ENCODE measurements at places on chromosomes 5 and 9.

DNA sequence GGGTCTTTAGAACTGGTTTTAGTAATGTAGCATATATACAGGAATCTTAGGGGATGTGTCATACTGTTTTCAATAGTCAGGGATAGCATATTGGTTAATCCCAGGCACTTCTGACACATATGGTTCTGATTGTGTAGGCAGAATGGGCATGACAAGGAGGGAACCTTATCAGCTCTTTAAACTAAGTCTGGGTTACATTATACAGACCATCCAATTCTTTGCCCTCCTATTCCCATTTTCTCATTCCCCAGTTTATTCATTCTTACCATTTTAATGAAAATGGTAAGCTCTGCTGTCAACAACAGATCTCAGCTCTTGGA, 85.1 kb downstream of the NDUFAF2 start:
- DNase-seq = no peak

DNA sequence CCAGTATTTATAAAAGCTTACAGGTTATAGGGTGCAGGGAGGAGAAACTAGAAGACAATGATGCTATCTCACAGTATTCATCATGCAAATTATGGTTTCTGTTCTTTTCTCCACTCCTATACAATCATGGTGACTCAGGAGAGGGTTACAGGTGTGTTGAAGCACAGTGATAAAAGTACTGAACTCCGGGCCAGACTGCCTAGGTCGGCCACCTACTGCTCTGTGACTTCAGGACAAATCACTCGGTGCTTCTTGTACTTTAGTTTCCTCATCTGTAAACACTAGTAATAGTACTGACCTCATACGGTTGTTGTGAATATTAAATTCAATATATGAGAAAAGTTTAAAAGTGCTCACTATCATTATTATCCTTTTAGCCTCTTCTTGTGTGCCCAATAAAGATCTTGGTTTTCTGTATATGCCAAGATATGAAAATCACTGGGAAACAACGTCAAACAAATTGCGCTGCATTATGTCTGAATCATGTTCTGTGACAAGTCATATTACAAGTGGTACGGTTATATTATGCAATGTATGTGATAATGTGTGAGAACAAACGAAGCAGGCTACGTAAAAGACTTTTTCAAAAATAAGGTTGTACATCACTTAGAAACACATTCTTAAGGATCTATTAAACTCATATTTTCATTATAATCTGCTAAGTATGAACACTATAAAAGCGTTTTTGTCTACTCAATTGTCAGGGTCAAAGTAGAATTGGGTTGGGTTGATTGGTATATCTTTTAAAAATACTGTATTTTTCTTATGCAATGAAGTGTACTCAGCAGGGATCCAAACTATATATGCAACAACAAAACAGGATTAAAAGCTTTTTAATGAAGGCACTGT, 153.3 kb downstream of the EFNA5 start:
- no peak for DNase-seq

GRCh38 chr5:81181576-81182316, 51.4 kb upstream of the CKMT2 start:
- DNase-seq = no peak

DNA sequence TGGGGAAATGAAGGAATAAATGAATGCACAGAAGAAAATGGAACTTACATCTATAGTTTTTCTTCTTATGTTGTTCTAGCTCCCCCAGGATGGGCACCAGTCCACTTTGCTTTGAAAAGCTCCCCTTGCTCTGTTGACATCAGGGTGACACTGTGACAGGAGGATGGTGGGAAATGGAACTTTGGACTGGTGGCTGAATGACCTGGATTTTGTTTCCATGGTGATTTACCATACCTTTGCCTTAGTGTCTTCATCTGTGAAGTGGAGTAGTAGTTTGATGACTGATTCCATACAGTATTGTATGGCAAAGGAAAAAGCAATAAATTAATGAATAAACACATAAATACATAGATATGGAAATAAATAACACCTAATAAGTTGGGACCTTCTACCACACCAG, 294.7 kb downstream of the KIF4B start:
- no peak for DNase-seq

GRCh38 chr5:86977190-86977589, 290.5 kb upstream of the RASA1 start:
- DNase-seq = no peak

GRCh38 chr9:124411514-124412227, 3.6 kb downstream of the PSMB7 start:
- DNase-seq = no peak

DNA sequence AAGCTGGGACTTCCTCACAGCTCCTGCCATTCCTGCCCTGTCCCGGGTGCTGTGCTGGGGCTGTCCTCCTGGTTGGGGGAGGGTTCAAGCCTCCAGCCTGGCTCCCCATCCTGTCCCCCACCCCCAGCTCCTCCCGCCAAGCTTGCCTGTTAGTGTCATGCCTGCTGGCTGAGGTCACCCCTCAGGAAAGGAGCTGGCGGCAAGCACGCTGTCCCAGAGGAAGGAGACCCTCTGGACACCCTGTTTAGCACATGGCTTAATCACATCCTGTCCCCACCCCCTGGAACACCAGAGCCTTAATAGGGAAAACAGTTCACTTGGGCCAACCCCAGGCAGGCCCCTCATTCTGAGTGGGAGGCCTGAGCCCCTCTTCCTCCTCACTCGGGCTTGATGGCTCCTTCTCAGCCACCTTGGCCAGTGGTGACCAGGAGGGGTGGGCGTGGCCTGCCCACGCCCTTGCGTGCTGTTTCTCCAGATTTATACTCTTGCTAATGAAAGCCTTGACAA, 9.2 kb upstream of the PHYHD1 start:
- DNase-seq = no peak

- DNase-seq = no peak
Measured at GRCh38 chr5:34716986-34717385, 60.9 kb downstream of the RAI14 start.
